Omental fat pad (tissue), 4 donors: ENCODE measurements at places on chromosomes 6 and 20. TPM values are rescaled to one million over a fixed set of nuclear protein-coding genes. Genes with fewer than 3 reads are reported as not detected.

Gene OTOR
- total RNA-seq, result not detected

Gene LINC00237
- not detected for total RNA-seq

Gene TRIM27
- total RNA-seq, result 37.0 TPM

Gene MCHR2
- total RNA-seq, result not detected

Gene PLN
- 3.7 TPM for total RNA-seq

Gene PDYN
- not detected for total RNA-seq

Gene STMND1
- not detected for total RNA-seq

Gene ZNF341
- total RNA-seq, result 1.6 TPM

Gene KCNK15
- total RNA-seq, result 6.3 TPM

Gene ARMH2
- 0.84 TPM for total RNA-seq

Gene GSTA2
- total RNA-seq, result not detected

Gene OPRL1
- total RNA-seq, result 0.96 TPM

Gene RAB32
- 27.4 TPM for total RNA-seq

Gene ZNF391
- total RNA-seq, result 1.2 TPM

Gene TMC2
- total RNA-seq, result 0.46 TPM

Gene ESF1
- 11.2 TPM for total RNA-seq

Gene FKBP1C
- total RNA-seq, result not detected

Gene SNX3
- total RNA-seq, result 245 TPM

Gene KIF25
- total RNA-seq, result 0.60 TPM
